Omental fat pad (tissue), 4 donors: ENCODE measurements at places on chromosomes 3 and 15. TPM values are rescaled to one million over a fixed set of nuclear protein-coding genes. Genes with fewer than 3 reads are reported as not detected.

DNA sequence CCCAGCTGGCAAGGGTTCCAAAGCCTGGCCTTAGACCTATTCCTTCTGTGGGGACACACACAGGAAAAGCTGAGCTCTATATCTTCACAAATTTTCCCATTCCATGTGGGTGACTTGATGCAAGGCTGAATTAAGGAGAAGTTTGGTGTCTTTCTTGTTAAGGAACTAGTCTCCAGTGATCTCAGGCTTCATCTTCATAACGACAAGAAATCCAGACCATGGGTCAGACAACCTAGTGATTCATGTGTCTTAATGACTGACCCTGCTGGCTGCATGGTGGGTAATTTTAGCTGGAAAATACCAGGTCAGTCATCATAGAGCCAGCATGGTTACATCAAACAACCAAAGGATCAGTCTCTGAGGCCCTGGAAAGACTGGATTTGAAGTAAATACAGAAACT lies 112.7 kb upstream of the SLC4A7 start:
- DNase-seq: no peak

Gene SLC24A5
- total RNA-seq: not detected

- DNase-seq: no peak
Observed at GRCh38 chr3:48217449-48217848, 5.8 kb upstream of the CAMP start.

Gene FBXW12
- total RNA-seq: not detected

GRCh38 chr3:150960708-150961684 lies 11.5 kb downstream of the CLRN1 start:
- DNase-seq: no peak

Gene GOLGA8S
- 0.47 TPM for total RNA-seq

Gene SATB1
- total RNA-seq: 28.6 TPM

DNA sequence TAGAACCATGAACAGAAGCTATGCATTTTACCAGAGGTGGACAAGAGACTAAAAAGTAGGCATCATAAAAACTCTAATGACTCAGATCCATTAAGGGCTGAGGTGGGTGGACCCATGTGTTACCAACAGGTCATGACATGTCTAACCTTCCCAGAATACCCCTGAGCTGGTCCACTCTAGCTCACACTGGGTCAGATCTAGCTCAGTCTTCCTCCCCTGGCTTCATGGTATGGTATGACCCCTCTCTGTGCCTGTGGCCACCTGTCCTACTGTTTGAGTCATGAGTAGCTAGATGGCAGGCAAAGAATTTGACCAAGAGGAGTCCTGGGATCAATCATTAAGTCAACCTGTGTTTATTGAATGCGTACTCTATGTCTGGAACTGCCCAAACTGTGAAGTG lies 340.4 kb downstream of the EPHB1 start:
- DNase-seq: no peak

DNA sequence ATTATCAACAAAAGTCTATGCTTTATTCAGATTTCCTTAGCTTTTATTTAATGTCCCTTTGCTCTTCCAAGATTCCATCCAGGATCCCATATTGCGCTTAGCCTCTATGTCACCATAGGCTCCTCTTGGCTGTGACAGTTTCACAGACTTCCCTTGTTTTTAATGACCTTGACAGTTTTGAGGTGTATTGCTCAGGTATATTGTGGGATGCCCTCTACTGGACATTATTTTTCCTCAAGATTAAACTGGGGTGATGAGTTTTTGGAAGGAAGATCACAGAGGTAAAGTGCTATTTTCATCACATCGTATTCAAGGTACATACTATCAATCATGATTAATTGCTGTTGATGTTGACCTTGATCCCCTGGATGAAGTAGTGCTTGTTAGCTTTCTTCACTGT lies 99.1 kb upstream of the SMAD3 start:
- DNase-seq: no peak

Gene LARP6
- total RNA-seq: 83.2 TPM

DNA sequence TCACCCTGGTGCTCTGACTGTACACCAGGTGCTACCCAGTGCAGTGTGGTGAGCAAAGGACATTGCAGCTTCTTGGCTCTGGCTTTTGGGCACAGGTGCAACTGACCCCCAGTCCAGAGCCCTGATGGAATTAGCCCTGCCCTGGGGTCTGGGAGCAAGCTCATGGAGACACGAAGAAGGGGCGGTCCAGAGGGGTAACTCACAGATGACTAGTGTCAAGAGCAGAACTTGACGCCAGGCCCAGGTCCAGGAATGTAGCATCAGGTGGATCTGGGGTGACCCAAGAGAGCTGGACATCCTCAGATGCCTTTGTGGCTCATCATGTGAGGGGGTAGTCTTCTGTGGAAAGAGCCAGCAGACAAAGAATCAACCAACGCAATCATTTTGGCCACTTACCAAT lies 88.9 kb downstream of the ASB7 start:
- no peak for DNase-seq

DNA sequence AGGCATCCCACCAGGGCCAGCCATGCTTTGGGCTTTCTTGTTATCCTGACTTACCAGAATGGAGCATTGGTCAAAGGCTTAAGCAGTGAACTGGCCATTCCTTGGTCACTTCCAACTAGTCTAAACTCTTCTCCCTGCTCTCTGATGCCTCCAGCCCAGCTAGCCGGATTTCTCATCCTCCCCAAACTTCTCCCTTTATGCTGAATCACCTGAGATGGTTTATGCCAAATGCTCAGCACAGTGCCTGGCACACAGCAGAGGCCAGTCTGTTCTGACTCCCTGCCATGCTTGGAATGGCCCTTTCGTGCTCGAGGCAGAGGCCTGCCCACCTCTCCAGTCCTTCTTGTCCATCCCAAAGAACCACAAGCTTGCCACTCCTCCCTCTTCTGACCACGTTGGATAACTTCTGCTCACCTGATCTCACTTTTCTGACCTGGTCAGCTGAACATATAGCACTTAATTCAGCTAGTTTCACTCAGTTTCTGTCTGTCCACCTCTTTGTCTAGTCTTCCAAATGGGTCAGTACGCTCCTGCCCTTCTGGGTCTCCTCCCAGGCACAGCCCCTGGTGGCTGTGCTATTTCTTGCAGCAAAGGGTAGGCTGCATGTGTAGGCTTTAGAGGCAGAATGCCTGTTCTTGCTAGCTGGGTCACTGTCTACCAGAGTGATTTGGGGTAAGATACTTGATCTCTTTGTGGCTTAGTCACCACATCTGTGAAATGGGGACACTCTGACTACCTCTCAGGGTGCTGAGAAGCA lies 2.2 kb upstream of the RBP1 start:
- no peak for DNase-seq

Gene MOBP
- not detected for total RNA-seq

- DNase-seq: no peak
Observed at GRCh38 chr3:100127792-100128191, 13.5 kb upstream of the FILIP1L start.
